Activated T-helper 9 cell treated with anti-CD3 and anti-CD28 coated beads, Interleukin-2, amount 50 U/mL, for 16 hours (primary cell): ENCODE measurements at places on chromosomes 7 and 10.

- DNase-seq: no peak
These were observed 135.7 kb downstream of the PKD1L1 start for GRCh38 chr7:47812429-47813136.

- DNase-seq: peak; percentile 2
These were observed 765 bp downstream of the SLC25A40 start for GRCh38 chr7:87875151-87876039.

DNA sequence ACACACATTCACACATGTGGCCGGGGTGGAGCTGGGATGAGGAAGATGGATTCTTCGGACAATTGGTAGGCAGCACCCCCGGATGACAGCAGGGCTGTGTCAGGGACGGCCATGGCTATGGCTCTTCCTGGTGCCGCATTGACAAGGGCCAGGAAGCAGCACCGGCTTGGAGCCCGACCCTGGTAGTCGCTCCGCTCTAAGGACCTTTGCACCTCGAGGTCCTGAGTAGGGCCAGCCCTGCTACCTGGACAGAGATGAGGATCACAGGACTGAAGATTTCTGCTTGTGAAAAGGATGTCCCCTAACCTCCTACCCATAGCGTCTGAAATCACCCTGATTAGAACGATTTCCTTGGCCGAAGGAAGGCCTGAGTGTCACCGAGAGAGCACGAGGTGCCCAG, 134.1 kb downstream of the ADARB2 start:
- DNase-seq: no peak

DNA sequence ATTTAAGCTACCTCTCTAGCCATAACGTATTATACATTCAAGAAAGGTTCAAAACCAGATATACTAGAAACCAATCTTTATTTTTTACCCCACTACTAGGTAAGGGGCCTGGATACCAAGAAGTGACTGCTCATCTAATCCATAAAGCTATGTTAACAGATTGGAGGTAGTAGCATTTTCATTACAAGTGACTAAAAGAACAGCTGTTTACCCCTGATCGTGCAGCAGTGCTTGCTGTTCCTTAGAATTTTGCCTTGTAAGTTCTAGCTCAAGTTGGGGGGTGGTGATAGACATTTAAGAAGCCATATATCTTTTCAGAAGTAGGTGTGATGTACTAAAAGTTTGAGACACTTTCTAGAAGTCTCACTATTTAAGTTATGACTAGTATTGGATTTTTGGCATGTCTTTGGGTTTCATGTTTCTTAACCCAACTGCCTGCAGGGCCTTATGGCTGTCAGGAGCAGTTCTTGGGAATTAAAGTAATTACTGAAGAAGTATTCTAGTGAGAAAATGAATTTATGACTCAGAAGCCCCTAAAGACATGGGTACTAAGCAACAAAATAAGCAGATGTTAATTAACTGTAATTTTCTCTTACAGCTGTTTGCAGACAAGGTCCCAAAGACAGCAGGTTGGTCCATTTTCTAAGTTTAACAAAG, 2.3 kb downstream of the PPIA start:
- no peak for DNase-seq

- DNase-seq: no peak
These were observed 118.5 kb upstream of the DIP2C start for GRCh38 chr10:807958-808353.
